ENCODE measurements at places on chromosomes 7 and 10.

GRCh38 chr7:101826081-101826835, 8.8 kb downstream of the CUX1 start:
- no peak for DNase-seq

GRCh38 chr7:87589631-87590030, 11.1 kb downstream of the ABCB1 start:
- DNase-seq = no peak

GRCh38 chr10:113078282-113078907, 128.3 kb downstream of the TCF7L2 start:
- no peak for DNase-seq

DNA sequence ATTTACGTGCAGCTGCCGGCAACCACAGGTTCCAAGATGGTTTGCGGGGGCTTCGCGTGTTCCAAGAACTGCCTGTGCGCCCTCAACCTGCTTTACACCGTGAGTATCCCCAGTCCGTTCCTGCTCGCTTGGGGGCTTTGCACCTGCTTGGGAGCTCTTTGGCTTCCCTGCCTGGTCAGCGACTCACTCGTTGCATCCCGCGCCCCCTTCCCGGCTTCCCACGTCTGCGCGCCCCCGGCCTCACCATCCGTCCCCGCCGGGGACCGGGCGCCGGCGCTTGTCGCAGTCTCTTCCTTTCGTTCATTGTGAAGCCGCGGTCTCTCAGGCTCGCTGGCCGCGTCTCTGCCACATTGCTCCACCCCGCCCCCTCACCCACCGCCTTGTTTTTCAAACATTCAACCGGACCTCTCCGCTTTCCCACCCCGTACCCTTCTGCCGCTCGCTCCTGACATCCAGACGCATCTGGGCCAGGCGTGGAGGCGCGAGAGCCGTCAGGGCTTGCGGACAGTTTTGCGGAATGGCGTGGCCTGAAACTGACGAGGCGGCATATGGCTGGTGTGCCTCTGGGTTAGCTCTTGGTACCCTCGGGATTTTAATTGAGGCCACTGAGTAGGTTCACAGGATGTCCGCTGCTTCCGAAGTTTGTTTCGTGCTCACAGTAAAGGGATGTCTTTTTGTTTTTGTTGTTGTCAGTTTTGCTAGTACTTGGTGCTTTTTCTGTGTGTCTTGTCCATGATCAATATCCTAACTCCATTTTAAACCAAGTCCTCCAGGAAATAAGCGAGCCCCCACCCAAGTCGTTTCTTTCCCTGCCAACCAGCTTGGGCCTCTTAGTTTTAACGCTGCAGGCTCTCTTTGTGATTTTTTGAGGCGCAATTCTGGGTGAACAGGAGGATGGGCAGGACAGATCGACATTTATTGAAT, 639 bp downstream of the TSPAN13 start:
- DNase-seq = peak; percentile 56

- no peak for DNase-seq
Measured at GRCh38 chr7:151240536-151240935, 8.0 kb downstream of the SMARCD3 start.

GRCh38 chr7:84218681-84219080, 24.1 kb upstream of the SEMA3A start:
- DNase-seq = no peak

Measured in GM03348 (cell line).